Cardiac muscle cell (in vitro differentiated cells and primary cell): ENCODE measurements at places on chromosomes 11 and 22.
A peak's percentile ranks its signal among the peaks of the same experiment; 100 is the strongest.

GRCh38 chr11:65698205-65698604, 13.8 kb upstream of the KAT5 start:
- DNase-seq = no peak

- no peak for DNase-seq
Measured at GRCh38 chr11:111402411-111402810, 23.3 kb upstream of the POU2AF1 start.

DNA sequence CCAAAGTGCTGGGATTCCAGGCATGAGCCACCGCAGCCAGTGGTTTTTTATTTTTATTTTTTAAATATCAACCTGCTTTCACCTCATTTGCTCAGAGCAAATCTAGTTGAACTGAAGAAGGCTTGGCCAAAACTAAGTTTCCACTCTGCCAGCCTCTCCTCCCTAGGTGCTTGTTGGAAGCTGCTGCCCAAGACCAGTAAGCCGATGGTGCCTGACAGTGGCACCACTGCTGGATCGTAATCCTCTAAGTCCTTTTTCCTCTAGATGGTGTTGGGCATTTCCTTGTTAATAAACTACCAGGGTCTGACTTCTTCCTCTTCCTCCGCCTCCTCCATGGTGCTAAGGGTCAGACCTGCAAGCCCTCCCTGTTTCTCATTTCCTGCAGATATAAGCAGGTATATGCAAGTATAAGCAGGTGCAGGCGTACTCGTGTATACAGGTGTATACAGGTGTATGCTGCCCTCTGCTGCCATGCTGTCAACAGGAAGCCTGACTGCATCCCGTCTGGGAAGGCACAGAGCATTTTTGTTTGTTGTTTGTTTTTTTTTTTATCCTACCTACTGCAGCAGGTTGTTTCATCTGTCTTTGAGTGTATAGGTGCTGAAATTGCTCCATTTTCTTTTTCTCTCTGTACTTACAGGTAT, 1.6 kb downstream of the NADSYN1 start:
- DNase-seq = no peak

DNA sequence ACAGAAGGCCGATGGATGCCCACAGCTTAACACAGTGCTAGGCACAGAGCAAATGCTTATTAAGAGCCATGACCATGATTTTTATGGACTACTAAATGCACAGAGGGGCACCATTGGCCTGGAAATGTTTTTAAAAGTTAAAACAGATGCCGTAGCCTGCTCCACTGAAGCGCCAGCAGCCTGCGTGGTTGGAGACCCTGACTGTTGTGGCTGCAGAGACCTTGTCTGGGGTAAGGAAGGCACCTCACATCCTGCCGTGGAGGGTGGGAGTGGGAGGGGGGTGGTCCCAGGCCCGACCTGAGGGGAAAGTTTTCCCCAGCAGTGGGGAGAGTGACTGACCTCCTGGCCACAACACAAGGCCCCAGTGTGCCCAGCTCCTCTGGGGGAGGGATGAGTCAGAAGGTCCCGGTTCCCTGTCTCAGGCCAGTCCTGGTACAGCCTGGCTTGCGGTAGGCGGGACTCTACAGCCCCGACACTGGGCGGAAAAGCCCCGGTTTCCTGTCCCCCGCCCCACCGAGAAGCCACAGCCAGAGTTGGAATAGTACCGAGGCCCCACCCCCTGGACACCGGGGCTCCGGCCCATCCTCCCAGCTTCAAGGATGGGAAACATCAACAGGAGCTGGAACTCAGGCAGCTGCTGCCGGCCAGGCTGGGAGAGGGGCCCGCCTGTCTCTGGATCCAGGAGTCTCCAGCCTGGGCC, 7.0 kb downstream of the CHST1 start:
- DNase-seq = peak; percentile 42

DNA sequence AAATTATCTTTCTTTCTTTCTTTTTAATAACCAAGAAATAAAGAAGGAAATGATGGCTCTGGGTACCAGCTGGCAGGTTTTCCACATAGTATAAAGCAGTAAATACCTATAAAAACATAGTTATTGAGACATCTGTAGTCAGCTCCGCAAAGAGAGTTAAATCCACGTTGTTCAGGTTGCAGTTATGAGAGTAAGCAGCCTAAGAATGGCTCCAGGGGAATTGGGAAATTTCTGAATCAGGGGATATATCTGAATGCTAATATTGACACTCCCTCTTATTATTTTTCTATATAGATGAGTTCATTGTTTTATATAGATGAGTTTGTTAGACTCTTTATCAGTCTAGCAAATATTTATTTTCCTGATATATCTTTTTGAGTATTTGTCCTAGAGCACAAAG, 322.0 kb upstream of the LRRC4C start:
- no peak for DNase-seq

- DNase-seq = no peak
Measured at GRCh38 chr11:128148208-128148607, 439.1 kb downstream of the ETS1 start.

DNA sequence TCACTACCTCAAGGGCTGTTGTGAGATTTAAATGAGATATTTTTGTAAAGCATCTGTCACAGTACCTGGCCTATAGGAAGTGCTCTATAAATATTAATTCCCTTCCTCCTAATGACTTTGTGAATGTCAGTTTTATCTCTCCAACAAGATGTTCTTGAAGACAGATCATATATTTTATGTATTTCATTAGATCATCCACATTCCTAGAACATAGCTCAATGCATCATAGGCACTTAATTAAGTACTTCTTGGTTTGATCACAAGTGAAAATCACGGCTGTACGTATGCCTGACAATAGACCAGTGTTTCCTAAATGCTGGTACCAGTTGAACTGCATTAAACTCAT, 49.9 kb downstream of the RAB30 start:
- DNase-seq = no peak

GRCh38 chr11:62922189-62922589, 1.0 kb upstream of the CHRM1 start:
- DNase-seq = no peak

DNA sequence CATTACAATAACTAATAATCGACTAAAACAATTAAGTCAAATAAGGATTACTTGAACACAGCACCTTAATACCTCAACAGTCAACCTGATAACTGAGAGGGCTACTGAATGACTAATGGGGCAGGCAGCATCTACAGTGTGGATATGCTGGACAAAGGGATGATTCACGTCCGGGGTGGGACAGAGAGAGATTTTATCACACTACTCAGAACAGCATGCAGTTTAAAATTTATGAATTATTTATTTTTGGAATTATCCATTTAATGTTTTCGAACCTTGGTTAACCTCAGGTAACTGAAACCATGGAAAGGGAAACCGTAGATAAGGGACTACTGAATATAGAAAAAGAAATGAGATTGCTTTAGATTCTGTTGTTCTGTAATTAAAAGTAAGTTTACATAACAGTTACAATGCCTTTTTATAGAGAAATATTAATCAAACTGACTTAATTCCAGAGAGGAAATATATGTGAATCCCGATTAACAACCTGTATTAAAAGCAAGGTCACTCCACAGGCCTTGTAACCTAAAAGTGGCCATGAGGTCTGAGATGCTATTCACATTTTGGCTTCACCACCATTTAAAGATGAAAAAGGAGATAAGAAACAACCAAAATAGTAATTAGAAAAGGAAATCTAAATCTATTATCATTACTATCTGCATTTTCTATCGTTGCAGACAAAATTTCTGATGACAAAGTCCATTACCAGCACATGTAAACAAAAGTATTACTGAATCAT, 119.0 kb upstream of the TP53AIP1 start:
- peak; percentile 54 for DNase-seq

DNA sequence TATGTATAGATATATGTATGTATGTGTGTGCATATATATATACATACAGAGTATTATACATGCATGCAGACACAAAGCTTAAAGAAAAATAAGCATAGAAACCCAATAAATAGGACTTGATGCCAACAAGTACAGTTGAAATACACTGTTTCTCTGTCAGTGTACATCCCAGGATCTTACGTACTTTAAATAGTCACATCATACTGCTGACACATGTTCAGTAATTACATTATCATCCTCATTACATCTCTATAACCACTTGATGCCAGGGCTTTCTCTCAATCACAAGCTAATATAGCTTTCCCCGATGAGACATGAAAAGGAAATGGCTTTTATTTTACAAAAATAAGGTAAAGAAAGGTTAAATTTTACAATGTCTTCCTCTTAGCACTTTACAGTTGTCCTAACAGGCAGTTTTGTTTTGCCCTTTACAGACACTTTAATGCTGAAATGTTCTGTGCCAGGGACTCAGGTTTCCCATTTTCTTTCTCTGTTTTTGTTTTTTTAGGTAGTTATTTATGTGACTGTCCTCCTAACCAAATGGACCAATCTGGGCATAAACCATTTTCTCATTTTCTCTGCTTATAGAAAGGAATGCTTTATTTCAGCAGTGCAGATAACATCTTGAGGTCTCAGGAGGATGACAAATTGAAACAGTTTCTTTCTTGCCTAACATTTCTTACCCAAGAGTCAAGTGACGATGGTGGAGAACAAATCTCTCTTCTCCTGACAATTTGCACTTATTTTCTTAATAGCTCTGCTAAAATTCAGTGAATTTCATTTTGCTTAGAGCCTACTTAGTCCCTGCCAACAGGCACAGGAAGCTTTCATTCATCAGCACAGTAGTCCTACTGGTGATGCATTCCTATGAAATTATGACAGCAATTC, 350.2 kb downstream of the TTC28 start:
- DNase-seq = no peak

DNA sequence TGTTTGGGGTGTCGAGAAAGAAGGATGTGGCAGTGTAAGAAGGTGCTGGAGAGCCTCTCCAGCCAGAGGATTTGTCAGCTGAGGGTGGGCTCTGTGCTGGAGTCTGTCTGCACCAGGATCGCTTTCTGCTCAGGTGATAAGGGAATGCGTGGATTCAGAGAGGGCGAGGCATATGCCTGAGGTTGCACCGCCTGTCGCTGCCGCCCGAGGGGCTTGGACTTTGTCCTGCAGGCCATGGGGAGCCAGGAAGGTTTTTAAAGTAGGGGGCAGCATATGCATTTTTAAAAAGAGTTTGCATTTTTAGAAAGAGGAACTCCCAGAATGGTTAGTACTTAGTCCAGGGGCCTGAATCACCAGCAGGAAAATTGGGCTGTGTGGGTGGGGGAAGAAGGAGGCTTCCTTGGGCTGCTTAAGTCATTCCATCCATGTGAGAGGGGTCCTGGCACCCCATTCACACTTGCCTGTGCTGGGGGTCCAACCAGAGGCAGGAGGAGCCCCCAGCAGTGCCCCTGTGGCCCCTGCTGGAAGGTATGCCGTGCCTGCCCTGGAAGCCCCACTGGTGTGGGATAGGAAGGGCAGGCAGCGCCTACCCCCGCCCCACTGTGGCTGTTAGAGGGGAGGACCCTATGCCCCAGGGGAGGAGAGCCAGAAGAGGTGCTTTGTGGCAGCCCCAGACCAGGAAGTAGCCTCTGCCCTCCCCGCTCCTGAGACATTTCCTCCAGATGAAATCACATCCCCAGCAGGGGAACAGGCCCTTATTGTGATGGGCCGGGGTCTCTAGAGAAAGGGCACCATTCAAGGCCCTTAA, 35.8 kb upstream of the MYRF start:
- DNase-seq = no peak

DNA sequence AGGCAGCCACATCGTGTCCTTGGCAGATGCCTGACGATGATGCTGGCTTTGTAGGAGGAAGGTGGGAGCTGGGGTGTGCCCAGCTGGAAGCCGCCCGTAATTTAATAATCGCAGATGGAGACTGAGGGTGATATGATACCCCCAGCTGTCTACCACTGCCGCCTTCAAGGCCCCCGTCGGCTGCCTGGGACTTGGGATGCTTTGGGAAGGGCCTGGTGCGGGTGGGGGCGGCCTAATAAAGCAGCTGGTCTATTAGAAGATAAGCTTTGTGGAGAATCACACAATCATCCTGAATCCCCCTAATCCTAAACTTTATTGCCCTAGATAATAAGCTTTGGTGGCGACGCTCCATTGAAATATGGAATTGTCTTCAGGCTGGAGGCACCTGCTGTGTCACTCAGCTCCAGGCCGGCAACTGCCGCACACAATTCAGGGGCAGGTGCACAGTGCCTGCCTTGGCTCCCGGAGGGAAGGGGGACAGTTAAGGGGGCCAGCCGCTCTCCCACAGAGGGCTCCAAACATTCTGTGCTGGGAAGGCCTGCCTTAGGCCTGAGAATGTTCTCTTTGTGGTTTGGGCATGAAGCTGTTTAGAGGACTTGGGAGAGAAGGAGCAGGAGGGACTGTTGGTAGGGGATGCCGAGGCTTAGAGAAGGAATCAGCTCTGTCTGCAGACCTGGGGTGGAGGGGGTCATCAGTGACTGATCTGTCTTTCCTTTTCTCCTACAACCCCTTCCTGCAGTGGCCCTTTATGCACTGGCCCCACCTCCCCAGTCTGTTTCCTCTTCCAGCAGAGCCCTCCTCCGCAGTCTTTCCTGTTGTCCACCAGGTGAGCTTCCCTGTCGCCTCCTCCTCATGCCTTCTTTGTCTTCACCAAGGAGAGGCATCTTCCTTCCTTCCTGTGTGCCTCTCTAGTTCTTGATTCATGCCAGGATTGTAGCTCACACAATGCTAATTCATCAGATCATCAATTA, 65.3 kb downstream of the ARL14EP start:
- no peak for DNase-seq

DNA sequence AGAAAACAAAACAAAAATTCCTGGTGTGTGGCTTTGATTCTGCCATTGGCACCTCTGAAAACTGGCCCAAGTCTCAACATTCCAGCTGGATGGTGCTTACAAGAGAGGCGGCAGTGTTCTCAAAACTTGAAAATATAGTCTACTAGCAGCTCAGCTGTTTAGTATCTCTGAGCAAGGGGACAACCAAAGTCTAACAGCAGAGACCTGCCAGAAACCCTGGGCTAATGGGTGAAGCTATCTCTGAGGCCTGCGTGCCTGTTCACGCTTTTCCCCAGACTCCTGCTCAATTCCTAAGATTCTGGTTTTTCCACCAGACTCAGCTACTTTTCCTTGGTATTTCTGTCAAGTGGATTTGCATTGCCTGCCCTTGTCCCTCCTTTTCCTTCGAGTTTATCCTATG, 17.9 kb downstream of the TMEM218 start:
- DNase-seq = no peak

DNA sequence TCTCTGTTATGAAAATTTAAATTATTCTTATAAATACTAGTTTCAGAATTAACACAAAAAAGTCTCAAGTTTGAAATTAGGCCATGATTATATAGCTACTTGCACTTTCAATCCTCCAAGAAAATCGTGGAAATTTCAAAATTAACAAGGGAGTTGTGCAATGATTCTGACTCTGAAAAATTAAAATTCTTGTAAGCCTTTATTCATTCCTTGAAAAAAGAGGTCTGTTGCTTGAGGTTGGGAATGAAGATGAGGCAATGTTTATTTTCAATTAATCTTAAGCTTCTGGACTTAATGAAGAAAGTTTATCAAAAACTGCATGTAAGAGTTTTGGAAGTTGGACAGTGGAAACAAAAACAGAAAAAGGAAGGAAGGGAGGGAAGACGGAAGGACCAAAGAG, 128.2 kb upstream of the FIBIN start:
- no peak for DNase-seq

- peak; percentile 24 for DNase-seq
Measured at GRCh38 chr11:33177676-33178336, 16.5 kb upstream of the CSTF3 start.

- peak; percentile 72 for DNase-seq
Measured at GRCh38 chr22:50085211-50085972, at the start of gene MLC1. Gene MLC1 (minus strand): TSS chr22:50085426. CDS start chr22:50084902, 524 bp downstream.
